ENCODE measurements at places on chromosomes 6 and 20. TPM values are rescaled to one million over a fixed set of nuclear protein-coding genes. Genes with fewer than 3 reads are reported as not detected.

The WRNIP1 gene
- 46.2 TPM for total RNA-seq

The TFAP2D gene
- not detected for total RNA-seq

The HLA-DOB gene
- 0.26 TPM for total RNA-seq

The DLK2 gene
- 1.8 TPM for total RNA-seq

The BEND6 gene
- total RNA-seq: 5.3 TPM

The ACTR5 gene
- total RNA-seq: 4.6 TPM

The MAD2L1BP gene
- total RNA-seq: 57.9 TPM

The BACH2 gene
- 0.78 TPM for total RNA-seq

The RRBP1 gene
- total RNA-seq: 146 TPM

The CTCFL gene
- not detected for total RNA-seq

The ABHD16B gene
- not detected for total RNA-seq

The EPPIN gene
- total RNA-seq: not detected

The LY6G6F gene
- not detected for total RNA-seq

The ZKSCAN4 gene
- 3.9 TPM for total RNA-seq

The KCNQ2 gene
- total RNA-seq: not detected

The TCP11 gene
- not detected for total RNA-seq

The SALL4 gene
- total RNA-seq: 3.4 TPM

The MLN gene
- not detected for total RNA-seq

The PLEKHG1 gene
- total RNA-seq: 2.7 TPM

The SLC12A5 gene
- not detected for total RNA-seq

The RNF146 gene
- 27.7 TPM for total RNA-seq

The TP53TG5 gene
- not detected for total RNA-seq

The HMGN4 gene
- 64.8 TPM for total RNA-seq

The ULBP3 gene
- total RNA-seq: 4.7 TPM

The GPR31 gene
- total RNA-seq: not detected

The PXMP4 gene
- 5.6 TPM for total RNA-seq

The SYNGAP1 gene
- 3.5 TPM for total RNA-seq

The PHACTR2 gene
- total RNA-seq: 38.7 TPM

The SLC22A23 gene
- 6.5 TPM for total RNA-seq

The MYMX gene
- total RNA-seq: 2.0 TPM

The PKIB gene
- 2.6 TPM for total RNA-seq

The RIPOR2 gene
- total RNA-seq: 1.8 TPM

The TMEM170B gene
- total RNA-seq: 1.0 TPM

The HLA-DQB2 gene
- not detected for total RNA-seq

The FOXA2 gene
- 0.91 TPM for total RNA-seq

The SPDEF gene
- total RNA-seq: 1.3 TPM

The KCNB1 gene
- total RNA-seq: under 0.01 TPM

The HSPA1L gene
- total RNA-seq: 0.78 TPM

The FUT9 gene
- total RNA-seq: not detected

The OR2H1 gene
- total RNA-seq: not detected

The PSORS1C1 gene
- under 0.01 TPM for total RNA-seq
